ENCODE measurements at places on chromosomes 7 and 10.

- peak; percentile 70 for DNase-seq
These were observed 307.3 kb downstream of the CAMK1D start for GRCh38 chr10:12656518-12657142.

DNA sequence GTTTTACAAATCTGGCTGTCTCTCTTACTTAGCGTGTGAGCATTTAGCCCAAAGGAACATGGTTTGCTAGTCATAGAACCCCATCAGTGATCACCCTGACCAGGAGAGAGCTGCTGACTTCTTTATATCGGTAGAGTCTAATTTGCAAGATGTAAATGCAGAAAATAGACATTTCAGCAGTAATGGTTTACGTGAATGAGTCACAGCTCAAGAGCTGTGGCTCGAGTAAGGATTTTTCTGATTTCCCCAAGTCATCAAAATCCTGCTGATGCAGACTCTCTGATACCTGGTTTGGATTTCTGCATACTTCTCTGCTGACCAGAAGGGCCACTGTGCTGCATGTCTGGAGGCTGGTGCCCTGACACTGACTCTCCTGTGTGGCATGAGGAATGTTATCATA, 25.7 kb downstream of the NUB1 start:
- no peak for DNase-seq

DNA sequence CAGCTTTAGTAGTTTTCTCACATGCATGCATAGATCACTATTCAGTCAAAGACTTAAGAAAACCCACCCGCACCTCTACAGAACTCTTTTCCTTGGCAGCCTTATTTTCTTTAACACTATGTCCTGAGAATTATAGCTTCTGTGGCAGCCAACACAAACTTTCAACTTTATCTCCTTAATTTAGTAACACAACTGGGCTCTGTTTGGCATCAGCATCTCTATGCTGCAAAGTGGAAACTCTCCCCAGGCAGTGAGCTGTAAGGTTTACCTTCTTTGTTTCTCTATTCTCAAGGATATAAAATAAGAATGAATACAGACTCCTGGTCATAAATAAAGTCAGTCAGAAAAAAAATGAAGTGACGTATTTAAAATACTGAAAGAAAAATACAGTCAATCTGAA, 115.2 kb upstream of the PPP1R9A start:
- no peak for DNase-seq

DNA sequence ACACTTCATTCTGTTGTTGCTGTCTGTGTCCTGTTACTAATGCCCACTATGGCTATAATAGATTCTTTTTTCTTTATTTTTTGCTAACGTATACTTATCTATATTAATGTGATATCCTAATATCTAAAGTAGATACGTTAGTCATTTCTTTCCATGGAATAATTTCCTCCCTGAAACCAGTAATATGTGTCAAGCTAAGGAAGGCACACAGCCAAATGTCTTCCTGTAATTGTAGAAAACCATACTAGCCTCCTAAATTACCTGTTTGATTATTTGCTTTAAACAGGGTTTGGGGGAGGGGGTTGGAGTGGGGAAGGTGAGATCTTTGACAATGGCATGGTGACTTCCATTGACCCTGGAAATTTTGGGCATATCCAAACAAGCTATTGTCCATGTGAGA, 56.4 kb downstream of the THNSL1 start:
- DNase-seq: no peak

- no peak for DNase-seq
These were observed 7.6 kb upstream of the ZNF503 start for GRCh38 chr10:75408911-75409885.

- DNase-seq: no peak
These were observed 54.4 kb downstream of the ESYT2 start for GRCh38 chr7:158774952-158775351.

GRCh38 chr10:34710391-34710751, 104.7 kb downstream of the PARD3 start:
- DNase-seq: no peak

DNA sequence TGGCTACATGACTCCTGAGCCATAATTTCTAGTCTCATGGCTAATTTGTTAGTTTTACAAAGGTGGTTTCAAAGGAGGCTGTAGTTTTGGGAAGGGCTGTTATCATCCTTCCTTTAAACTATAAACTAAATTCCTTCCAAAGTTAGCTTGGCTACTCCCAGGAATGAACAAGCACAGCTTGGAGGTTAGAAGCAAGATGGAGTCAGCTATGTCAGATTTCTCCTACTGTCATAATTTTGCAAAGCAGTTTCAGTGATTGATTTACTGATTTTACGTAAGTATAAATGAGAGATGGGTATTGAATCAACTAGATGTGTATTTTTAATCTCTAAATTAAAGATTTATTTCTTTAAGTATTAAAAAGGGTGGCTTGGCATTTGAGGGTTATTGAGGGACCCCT, 79.9 kb downstream of the PHTF2 start:
- DNase-seq: no peak

DNA sequence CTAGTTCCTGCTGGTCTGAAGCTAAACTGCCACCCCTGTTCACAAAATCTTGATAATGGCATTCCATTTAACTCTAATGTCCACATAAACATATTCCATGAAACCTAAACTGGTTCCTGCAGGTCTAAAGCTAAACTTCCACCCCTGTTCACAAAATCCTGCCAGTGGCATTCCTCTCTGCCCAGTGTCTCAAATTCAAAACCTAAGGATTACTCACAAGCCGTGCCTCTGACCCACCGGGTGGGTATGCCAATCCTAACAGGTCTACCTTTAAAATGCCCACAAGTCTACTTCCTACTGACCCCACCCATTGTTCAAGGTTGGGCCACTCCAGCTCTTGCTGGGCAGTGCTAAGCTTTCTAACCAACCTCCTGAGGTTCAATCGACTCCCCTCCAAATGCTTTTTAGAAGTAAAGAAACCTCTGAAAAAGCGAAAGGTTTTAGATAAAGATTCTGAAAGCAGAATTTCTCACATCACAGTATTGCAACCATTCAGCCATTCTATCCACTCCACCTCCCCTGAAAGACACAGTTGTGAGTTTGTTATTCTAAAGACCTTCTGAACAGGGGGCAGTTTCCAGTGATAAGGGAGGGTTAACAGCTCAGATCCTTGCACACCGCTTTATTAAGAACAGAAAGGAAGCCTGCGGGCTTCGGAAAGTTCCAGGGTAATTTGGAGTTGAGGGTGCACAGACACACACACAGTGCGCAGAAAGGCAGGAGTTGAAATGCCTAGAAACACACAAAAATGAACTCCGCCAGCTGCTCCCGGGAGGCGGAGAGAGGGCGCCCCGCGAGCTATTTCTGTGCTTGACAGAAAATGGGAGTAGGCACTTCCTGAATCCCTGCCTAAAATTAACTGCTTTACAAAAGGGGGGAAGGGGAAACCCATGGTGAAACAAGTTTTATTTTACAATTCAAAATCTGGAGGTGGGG, 87.7 kb downstream of the TNS3 start:
- no peak for DNase-seq

GRCh38 chr10:104581884-104582601, 59.0 kb upstream of the SORCS3 start:
- no peak for DNase-seq

DNA sequence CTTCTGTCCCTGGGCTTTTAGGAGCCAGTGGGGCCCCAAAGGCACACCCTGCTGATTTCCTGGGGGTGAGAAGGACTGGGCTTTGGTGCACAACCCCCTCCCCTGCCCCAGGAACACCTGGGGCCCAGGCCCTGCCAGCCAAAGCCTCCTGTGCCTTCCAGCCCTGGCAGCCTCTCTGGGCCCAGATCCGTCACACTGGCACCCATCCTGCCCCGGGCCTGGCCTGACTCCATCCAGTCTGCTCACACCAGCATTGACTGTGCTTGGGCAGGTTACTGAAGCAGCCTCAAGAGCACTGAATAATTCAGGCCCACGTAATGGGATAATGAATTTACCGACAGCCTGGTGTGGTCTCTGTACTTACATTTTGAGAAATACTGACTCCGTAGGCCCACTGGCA, 12.0 kb upstream of the COMTD1 start:
- DNase-seq: no peak

- DNase-seq: no peak
These were observed 19.0 kb upstream of the ABI1 start for GRCh38 chr10:26879744-26880143.

GRCh38 chr7:25549271-25549921, 321.1 kb upstream of the NPVF start:
- DNase-seq: no peak

GRCh38 chr7:47724335-47724982, 142.5 kb upstream of the TNS3 start:
- DNase-seq: no peak

GRCh38 chr7:140668641-140669040, 4.1 kb upstream of the ADCK2 start:
- DNase-seq: no peak

GRCh38 chr7:50449501-50449880, 659 bp downstream of the FIGNL1 start:
- DNase-seq: no peak

- no peak for DNase-seq
These were observed 870.5 kb downstream of the LRMDA start for GRCh38 chr10:76301950-76302349.

- no peak for DNase-seq
These were observed 151.5 kb downstream of the GLI3 start for GRCh38 chr7:42085531-42085930.

GRCh38 chr7:22864855-22865601, 42.4 kb upstream of the TOMM7 start:
- DNase-seq: no peak

DNA sequence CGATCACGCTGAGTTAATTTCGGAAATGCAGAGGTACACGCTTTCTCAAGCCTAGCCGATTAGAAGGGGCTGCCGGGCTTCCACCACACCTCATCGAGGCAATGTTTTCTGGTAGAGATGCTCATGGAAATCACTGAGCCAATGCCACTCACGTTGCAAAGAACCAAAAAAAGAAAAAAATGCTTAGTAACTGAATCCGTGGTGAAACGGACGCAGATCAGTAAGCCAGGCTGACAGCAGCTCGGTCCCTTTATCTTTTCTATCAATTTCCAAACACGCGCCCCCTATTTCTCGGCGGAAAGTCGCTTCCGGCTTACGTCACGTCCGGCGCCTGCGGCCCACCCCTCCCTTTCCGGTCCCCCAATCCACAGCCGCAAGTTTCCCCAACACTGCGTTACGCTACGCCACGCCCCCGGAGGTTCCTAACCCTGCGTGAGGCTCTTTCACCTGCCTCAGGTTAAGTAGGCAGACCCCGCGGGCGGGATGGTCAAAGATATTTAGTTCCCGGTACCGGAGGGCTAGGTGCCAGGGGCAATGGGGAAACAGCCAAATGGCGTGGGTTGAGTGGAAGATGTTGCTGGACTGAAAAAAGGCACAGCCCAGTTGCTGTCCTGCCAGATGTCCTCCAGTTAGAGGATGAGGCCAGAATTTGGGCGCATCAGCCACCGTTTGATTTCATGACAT, at the start of gene NSUN6:
Gene NSUN6, minus strand, starts transcription at position 264 of the 684 bp plus-strand sequence. CDS start 384 bp downstream, outside the sequence.
- DNase-seq: peak; percentile 95

DNA sequence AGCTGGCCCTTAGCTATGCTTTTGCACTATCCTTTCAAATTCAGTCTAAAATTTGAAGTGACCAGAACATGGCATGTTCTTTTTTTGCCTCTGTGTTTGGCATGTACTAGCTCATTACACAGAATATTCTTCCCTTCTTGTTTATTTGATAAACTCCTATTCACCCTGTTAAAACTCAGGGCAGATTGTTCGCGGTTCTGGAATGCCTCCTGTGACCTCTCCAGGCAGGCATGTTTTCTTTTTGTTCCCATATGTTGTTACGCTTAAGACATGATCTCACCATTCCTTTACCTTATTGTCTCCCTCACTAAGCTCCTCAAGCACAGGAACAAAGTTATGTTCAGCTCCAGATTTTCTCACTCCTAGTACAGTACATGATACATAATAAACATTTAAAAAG, 181.7 kb downstream of the CCSER2 start:
- DNase-seq: no peak

GRCh38 chr7:101546308-101546936, 82.7 kb downstream of the MYL10 start:
- no peak for DNase-seq

DNA sequence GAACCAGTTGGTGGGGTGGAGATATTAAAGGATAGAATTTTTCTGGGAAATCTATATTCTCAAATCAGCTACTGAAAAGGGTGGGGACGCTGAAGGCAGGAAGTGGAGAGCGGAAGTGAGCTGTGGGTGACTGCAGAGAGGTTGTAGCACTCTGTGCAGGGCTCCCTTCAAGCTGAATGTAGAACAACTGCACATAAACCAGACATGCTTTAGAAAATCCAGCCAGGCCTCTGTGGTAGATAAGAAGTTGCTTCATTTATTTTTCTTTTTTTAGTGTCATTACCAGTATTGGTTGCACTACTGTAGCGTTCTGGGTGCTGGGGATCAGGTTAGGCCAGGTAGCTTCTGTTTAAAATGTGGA, 127.8 kb downstream of the CELF2 start:
- DNase-seq: no peak

DNA sequence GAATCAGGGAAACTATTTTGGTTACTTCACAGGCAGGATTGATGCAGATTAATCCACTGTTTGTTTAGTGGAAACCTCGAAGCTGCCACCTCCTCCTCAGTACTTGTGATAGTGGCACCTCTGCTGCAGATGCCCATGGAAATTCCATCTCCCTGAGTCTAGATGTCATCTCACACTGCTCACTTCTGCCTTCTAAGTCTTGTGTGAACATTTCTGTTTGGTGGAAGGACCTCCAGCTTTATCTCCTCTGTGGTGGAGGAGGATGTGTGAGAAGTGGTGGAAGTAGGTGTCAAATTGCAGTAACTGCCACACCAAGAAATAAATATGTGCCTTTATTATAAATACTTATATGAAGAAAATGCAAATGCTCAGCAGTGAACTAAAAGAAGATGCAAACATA, 25.8 kb upstream of the GPR141 start:
- no peak for DNase-seq

DNA sequence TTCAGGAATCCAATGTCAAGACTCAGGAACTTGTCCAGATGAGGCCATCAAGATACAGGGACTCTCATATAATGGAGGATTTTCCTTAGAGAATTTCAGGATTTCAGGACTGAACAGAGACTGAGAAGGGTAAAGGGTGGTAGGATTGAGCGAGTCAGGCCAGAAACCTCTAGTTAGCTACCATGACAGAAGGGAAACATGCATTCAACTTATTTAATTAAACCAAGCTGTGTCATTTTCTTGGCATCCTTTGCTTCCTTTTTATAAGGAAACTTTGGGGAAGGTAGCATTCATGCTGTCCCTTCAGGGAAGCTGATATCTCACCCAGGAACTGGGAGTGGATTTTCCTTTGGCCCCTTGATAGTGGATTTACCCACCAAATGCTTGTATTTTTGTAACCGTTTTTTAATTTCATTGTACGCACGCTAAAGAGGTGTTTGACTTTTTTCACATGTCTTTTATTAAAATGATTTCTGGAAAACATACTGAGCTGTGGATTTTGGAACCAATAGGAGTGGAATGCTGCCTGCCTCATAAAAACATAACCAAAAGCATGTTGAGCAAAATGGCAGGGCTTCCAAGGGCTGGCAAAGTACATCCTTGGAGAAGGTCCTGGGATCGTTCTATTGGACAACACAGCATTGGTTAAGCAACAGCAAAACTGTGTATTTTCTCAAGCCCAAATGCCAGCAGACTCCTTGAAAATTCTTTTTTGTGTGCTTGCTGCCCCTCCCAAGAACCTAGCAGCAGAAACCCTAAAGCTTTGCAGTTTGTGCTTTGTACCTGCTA, 104.5 kb downstream of the CXCL12 start:
- DNase-seq: no peak

All from hematopoietic multipotent progenitor cell treated with erythropoietin and hydrocortisone succinate and interleukin-3 and kit ligand, for 15 days (in vitro differentiated cells).